ENCODE measurements at places on chromosomes 7 and 10.

DNA sequence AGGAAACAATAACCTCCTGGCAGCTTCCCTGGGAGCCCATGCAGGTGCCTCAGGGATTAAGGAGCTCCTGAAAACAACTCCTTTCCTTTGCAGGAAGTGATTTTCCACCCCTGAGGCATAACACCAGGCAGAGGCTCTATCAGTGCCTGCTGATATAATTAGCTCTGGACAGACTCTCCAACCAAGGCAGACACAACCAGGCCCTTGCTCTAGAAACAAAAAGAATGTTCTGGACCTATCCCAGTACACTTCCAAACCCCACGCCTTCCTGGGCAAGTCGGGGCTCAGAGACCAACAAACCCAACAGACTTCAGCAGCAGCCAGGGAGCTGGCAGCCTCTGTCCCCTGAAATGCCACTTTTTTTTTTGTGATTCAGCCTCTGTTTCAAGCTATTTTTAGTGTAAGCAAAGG lies 247.1 kb downstream of the KCNMA1 start:
- DNase-seq: no peak

DNA sequence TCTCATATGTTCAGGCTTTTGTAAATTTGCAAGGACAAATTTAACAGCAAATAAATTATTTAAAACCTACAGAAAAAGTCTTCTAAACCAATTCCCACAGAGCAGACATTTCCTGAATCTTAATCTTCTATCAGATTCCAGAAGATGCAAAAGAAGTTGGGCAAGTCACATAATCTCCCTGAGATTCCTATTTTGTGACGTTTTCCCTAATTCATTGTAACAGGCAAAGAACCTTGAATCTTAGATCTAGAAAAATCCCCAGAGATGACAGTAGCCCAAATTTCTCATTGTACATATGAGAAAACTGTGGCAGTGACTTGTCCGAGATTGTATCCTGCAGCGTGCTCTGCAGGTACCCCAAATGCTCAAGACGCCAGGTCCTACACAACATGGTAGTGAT lies 4.9 kb downstream of the ITPRID1 start:
- no peak for DNase-seq

- DNase-seq: no peak
Observed at GRCh38 chr7:103887050-103887449, 102.4 kb downstream of the RELN start.

GRCh38 chr7:97466071-97466470 lies 265.8 kb upstream of the TAC1 start:
- no peak for DNase-seq

Data from lower lobe of right lung (tissue), 2 donors.